RCC 7860 (cell line): ENCODE measurements at places on chromosomes 3 and 15.

- no peak for DNase-seq
These were observed 95.7 kb downstream of the ROBO1 start for GRCh38 chr3:79672075-79672474.

DNA sequence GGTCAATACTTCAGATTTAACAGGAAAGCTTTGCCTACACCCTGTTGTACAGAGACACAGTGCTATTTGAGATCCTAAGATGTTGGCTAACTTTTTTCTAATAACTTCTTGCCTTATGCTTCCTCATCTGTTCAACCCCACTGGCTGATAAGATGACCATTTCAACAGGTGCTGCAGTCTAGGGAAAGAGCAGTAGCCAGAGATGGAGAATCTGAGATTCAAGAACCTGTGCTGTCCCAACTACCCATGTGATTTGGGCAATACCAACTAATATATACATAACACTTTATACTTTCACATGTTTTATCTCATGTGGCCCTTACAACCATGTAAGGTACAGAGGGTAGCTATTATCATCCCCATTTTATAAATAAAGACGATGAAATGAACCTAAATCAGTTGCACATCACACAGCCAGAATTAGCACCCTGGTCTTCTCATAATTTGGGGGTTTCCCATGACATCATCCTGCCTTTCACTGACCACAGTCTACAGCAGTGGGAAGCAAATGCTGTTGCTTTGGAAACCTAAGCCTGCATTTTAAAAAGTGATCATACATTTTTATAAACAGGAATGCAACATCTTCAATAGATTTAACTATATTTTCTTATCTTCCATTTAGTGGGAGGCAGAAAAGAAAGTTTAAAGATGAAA, 9.7 kb downstream of the TTC23 start:
- DNase-seq: no peak

DNA sequence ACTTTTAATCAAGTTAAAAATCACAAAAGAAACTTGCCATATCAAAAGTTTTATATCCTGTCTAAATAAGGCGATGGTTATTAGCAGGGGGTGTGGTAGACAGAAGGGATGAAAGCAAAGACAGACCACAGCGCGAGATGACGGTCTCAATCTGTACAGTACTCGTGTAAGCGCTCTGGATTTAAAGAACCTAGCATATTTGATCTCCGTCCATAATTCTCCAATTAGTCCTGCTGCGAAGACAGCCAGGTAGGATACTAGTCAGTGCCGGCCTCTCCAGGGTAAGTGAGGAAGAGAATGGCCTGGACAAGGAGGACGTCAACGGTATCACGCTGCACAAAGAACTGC, 701 bp downstream of the SGO1 start:
- no peak for DNase-seq

- DNase-seq: no peak
These were observed 828.3 kb downstream of the PDCD6IP start for GRCh38 chr3:34626699-34627098.

GRCh38 chr15:75235760-75236729, 22.1 kb upstream of the GOLGA6C start:
- no peak for DNase-seq

GRCh38 chr3:37990527-37990926, at the start of gene VILL:
VILL (plus strand) TSS chr3:37990786; CDS start chr3:37993673, 2,887 bp downstream.
- DNase-seq: no peak

DNA sequence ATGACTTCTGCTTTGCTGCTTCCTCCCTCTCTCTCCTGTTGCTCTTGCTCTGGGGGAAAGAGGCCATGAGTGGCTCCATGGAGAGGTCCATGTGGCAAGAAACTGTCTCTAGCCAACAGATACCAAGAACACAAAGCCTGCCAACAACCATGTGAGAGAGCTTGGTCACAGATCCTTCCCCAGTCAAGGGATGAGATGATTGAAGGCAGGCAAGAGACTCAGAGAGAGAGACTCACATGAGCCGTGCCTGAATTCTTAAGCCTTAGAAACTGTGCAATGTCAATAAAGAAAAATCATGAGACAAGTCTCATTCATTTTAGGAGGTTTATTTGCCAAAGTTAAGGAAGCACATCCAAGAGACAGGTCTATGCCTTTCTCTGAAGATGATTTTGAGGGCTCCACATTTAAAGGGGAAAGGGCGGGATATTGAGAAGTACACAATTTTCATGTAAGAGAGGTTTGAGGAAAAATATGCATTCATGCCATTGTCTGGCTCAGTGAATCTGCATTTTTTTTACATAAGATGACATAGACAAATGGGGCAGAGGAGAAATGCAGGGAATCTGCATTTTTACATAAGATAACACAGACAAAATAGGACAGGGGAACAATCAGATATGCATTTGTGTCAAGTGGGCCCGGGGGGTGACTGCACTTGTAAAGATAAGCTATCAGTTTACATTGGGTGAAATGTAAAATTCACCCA, 59.5 kb upstream of the SUCLG2 start:
- no peak for DNase-seq

DNA sequence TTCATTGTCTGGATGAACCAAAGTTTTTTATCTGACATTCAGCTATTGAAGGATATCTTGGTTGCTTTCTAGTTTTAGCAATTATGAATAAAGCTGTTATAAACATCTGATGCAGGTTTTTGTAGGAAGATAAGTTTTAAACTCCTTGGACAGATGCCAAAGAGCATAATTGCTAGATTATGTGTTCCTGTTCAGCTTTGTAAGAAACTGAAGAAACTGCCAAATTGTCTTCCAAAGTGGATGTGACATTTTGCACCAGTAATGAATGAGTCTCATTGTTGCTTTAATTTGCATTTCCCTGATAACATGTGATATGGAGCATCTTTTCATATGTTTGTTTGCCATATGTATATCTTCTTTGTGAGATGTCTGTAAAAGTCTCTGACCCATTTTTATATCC, 239.9 kb upstream of the TTC14 start:
- no peak for DNase-seq

GRCh38 chr15:98280284-98280975, 319.9 kb downstream of the ARRDC4 start:
- DNase-seq: no peak

DNA sequence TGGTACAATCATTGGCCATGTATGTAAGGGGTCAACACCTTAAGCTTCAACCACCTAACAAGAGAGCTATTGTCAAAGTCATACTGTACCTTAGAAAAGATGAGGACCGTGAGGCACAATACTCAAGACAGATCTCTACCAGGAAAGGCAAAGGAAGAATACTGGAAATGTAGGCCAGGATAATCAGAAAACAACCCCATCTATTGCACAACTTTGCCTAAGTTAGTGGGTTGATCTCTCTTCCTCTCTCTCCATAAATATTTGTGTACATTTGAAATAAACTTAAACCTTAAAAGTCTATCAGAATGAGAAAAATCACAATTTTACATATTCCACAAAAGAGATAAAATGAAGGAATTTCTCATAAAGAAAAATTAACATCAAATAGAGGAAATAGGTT, 556.9 kb downstream of the MECOM start:
- no peak for DNase-seq

- DNase-seq: peak; percentile 18
These were observed 70.7 kb downstream of the RPLP1 start for GRCh38 chr15:69523010-69524001.

DNA sequence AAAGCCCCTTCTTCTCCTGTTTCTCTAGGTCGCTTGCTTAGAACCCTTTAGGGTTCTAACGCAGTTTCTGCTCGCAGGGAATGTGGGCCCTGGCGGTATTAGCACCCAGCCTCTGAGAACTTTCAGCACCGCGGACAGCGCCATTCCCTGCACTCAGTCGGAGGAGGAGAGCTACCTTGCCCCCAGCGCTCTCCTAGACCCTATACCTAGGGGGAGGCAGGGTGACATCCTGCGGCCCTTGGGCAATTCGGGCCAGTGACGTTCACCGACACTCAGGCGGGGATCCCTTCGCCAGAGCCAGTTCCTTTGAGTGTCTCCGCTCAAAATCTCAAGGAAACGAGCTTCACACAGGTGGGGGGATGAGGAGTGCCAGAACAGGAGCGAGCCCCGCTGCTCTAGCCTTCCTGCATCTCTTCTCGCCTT, 1.3 kb downstream of the SLC7A14 start:
- DNase-seq: no peak

- DNase-seq: no peak
These were observed 735 bp downstream of the STIMATE start for GRCh38 chr3:52896613-52897012.

- DNase-seq: no peak
These were observed 69.6 kb downstream of the APBA2 start for GRCh38 chr15:28955160-28955992.

DNA sequence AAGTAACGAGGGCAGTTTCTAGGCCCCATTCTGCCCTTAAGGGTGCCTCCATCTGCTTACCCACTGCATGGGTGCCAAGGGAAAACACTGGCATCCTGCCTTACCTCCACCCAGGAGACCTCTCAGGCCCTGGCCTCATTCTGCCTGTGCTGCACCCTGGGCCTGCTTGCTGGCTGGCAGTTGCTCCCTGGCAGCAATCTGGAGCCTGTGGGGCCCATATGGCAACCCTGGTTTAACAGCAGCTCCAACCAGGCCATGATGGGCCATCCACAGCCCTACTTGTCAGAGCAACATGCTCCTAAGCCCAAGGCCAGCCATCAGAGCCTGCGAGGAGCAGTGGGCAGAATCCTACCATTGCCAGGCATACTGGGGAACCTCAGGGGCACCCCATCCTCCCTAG, 3.7 kb downstream of the C3orf18 start:
- no peak for DNase-seq

DNA sequence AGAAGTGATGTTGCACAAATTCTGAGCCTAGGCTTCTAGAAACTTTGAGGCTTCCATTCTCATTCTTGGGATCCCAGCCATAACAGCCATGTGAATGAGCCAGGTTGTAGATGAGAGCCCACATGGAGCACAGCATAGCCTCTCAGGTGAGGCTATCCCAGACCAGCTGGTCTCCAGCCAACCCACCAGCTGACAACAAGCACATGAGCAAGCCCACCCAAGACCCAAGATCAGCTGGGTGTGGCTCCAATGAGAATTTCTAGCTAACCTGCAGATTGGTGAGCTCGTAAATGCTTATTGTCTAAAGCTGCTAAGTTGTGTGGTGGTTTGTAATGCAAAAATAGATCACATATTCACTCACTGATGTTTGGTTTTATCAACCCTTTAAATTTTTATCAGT, 14.4 kb downstream of the KY start:
- no peak for DNase-seq

DNA sequence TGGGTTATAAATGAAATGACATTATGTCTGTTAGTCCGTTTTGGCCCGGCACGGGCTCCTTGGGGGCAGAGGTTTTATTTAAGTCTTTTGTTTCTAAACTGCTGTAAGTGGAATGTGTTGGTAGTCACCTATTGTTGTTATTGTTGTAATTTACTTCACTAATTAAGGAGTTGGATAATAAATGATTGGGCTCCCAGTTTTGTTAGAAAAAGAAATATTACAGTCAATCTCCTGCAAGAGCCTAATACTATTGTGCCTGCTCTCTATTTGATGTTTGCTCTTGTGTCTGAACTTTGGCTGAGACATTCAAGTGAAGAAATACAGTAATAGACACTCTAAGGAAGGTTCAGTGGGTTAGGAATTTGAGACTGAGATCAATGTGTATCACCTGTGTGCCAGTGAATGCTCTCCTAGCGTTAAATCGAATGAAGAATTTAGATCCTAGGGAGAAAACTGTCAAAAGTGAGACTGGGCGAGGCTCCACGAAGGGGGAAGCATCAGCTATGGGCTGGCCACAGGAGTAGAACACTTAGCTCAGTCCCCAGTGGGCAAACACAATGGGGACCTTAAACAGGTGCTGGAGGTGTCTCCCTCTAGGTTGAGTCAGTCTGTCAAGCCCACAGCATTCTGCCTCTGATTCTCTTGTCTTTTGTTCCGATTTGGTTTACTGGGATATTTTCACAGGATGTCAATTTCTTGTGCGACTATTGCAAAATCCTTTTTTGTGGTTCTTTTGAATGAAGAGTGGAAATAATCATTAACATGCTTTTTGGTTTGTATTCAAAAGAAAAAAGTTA, 1.2 kb downstream of the ROBO2 start:
- DNase-seq: no peak

DNA sequence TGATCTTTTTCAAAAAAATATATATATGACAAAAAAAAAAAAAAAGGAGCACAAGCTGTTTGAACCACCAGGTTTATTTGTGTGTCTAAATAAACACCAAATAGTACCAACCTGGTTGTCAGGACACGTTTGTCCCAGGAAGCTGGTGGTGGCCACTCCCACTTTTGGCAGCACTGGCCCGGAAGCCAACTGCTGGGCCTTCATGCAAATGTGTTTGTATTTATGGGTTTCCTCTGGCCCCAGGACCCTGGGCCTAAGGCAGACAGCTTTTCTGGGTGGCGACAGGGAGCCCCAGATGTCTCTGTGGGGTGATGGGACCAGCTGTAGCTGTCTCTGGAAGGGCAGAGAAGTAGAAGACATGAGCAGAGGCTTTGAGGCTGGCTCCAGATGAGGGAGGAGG, 31.6 kb downstream of the PRKCD start:
- no peak for DNase-seq

- DNase-seq: no peak
These were observed 61.4 kb upstream of the TRPM1 start for GRCh38 chr15:31162721-31163510.

GRCh38 chr15:20642054-20642767, 100.6 kb upstream of the GOLGA6L6 start:
- no peak for DNase-seq

DNA sequence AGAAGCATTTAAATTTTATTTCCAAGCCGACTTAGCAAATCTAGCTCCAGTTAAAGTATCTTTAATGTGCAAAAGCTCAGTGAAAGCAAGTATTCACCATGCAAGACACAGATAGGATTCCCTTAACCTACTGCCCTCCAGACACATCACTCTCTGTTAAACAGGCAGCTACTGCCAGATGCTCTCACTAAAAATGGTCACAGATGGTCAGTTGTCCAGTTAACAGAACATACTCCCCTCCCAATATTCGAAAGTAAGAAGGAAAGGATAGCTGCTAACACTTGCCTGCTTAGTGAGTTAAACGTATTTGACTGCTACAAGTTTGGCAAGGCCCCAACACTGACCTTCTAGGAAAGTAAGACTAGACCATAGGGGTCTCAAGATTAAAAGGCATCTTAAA, 73.7 kb downstream of the PRTG start:
- no peak for DNase-seq

- peak; percentile 35 for DNase-seq
These were observed 233.2 kb upstream of the TPM1 start for GRCh38 chr15:62809115-62809967.

DNA sequence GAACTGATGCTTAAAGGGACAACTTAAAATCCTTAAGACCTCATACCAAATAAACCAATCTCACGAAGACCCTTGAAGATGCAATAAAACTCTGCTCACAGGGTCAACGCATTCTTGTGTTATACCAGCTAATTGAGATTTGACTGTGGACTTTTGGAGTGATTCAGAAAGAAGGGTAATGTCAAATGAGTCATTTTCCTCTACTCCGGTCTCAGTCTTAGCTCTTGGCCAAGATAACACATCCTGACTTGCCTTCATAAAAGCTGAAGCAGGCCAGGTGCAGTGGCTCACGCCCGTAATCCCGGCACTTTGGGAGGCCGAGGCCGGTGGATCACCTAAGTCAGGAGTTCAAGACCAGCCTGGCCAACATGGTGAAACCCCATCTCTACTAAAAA, 3.8 kb downstream of the PKM start:
- peak; percentile 90 for DNase-seq
